ENCODE measurements at places on chromosomes 2 and 18. TPM values are rescaled to one million over a fixed set of nuclear protein-coding genes. Genes with fewer than 3 reads are reported as not detected.

The CHRNG gene
- not detected for total RNA-seq

The TUBB8B gene
- not detected for total RNA-seq

The ID2 gene
- total RNA-seq = 33.9 TPM

The TMEM185B gene
- 12.9 TPM for total RNA-seq

The UGT1A3 gene
- not detected for total RNA-seq

The CD8B2 gene
- not detected for total RNA-seq

The MOCOS gene
- not detected for total RNA-seq

The LRATD1 gene
- total RNA-seq = not detected

The FAM124B gene
- total RNA-seq = not detected
